ENCODE measurements at places on chromosomes 3 and 15.

DNA sequence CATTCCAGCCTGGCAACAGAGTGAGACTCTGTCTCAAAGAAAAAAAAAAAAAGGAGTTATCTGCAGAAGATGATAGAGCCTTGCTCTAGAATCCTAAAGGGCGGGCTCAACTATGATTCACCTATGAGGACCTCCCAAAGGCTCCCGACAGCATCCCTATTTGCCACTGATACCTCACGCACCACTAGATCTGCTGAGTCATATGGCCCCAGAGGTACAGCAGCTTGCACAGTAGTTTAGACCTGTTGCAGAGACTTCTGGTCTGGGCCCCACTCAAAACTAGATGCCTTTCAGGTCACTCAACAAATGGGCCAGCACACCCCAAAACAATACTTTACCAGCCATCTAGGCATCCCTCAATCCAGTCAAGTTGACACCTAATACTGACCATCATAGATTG, 38.1 kb upstream of the PTX3 start:
- DNase-seq, result no peak

GRCh38 chr3:34284959-34285826, 486.8 kb downstream of the PDCD6IP start:
- DNase-seq, result no peak

DNA sequence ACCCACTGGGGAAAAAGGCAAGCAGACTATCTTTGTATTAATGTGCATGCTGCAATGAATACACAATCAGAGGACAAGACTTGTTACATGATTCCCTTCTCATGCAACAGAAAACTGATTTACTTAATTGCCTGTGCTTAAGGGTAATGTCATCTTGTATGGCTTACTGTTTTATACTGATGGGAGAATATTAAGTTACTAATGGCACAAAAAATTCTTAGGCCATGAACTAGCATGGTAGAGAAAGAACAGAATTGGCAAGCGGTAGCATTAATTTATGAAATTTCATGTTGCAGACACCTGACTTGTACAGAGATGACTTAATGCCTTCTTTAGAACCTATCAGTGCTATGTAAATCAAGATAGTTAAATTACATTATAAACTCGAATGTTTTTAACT, 282.3 kb downstream of the CNTN3 start:
- DNase-seq, result no peak

DNA sequence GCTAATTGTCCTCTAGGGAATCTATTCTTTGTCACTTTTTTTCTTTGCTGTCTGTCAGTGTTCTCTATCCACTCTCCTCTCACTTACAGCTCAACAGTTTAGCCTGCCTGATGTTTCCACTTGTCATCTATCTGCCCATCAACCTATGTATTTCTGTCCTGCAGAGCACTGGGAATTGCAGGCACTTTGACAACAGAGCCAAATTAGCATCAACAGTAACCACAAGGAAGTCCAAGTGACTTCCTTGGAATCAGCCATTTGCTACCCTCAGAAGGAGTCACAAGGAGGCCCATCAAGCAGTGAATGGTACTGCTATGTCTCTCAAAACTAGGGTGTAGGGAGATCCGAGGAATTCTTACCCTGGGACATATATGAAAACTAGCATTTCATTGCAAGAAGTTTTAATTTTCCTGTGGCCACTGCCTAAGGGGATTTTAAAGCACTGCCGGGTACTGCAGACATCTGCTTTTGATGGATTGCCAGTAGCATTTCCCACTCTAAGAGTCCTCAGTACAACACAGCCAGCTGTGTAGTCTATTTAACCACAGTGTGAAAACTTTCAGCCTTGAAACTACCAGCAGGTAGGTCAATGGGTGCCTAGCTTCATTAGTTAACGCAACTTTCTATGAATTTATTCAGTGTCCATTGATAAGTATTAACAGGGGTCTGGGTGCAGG, 898.8 kb downstream of the NTRK3 start:
- no peak for DNase-seq

DNA sequence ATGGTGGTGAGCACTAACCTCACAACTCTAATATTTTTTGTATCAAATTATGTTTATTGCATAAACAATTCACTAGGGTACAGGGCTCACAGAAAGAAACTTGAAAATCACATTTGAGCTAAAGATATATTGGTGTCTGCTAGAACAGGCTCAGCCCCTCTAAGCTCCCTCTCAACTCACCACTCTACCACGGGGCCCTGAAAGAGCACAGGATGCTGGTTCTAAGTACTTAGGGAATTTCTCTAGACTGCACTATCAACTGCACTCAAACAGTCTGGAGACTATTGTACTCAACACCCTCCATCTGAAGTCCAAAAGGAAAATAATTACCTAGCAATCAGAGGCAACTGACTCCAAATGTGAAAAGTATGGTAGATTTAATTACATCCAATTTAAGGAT, 98.7 kb upstream of the STRIT1 start:
- DNase-seq, result no peak

DNA sequence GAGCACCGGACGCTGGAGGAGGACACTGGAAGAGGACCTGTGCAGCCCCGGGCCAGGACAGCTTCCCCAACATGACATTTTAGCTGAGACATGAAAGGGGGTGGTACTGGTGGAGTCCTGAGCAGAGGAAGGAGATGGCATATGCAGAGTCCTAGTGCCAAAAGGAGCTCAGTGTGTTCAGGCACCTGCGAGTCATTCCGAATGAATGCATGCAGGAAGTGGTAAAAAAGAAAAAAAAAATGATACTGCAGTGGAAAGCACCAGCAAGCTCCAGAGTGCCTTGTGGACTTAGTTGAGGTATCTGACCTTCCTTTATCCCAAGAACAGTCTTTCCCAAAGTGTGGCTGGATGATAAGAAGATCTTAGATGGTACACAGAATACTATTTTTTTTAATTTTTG, 6.6 kb upstream of the ZNF148 start:
- DNase-seq, result no peak

GRCh38 chr3:151265866-151266265, 12.5 kb downstream of the P2RY14 start:
- DNase-seq, result no peak

GRCh38 chr3:173395073-173395411, 2.5 kb upstream of the NLGN1 start:
- DNase-seq, result no peak

- peak; percentile 66 for DNase-seq
Observed at GRCh38 chr3:24521420-24522145, 26.9 kb upstream of the THRB start.

DNA sequence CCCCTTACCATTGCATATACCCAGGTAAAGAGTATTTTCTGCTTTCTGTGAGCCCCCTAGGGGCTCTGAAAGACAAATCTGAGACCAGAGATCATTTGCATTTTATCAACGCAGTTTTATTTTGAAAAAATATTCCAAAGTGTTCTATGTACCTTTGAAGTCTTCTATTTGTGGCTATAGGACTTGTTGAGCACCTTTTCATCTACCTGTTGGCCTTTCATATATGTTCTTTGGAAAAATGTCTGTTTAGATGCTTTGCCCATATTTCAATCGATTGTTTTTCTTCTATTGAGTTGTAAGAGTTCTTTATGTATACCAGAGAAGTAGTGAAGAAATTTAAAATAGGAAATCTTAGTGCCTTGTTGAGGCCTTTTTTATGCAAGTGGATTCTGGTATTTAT, 94.0 kb downstream of the LRRC28 start:
- no peak for DNase-seq

- DNase-seq, result no peak
Observed at GRCh38 chr3:29319798-29320197, 38.9 kb downstream of the RBMS3 start.

- DNase-seq, result no peak
Observed at GRCh38 chr15:63593705-63594671, 3.2 kb upstream of the FBXL22 start.

DNA sequence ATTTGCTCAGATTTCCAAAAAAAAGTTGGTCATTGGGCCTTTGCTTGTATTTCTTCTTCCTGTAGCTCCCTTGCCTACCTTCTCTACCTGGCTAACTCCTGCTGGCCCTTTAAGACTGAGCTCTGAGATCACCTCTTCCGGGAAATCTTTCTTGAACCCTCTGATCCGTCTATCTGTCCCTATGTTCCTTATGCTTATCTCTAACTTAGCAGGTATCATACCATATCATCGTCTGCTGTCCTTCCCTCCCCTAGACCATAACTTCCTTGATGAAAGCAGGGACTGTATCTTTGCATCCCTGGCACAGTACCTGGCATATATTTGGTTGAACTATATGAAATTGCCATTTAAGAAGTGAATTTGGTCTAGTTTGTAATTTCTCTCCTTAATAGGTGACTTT, 42.3 kb downstream of the PDE8A start:
- no peak for DNase-seq

DNA sequence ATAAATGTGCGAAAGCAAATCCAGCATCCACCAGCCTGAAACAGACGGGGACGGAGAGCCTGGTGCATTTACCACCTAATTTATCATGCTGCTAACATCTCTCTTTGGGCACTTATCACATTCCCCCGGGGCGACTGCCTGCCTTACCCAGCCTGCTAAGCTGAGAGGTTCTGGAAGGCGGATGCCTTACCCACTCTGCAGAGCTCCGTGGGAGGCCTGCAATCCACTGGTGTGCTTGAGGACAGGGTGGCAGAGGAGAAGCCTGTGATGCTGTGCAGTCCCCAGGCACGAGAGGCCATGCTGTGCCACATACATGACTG, 25.5 kb downstream of the MGLL start:
- DNase-seq, result no peak

DNA sequence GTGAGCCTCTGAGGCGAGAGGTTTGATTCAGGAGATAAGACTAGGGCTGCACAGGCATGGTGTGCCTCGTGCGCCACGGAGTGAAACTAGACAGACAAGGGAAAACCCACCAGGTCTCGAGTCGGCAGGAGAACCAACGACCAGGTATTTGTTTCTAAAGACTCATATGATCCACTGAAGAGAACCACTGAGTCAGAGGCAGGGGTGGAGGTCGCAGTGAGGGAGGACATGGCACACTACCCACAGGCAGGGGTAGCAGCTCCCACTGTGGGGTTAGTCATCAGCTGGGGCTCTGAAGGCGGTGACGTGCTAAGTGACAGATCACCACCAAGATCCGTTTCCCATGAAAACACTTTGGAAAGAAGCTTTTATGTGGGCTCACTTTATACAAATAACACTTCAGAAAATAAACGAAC, 45.7 kb downstream of the CHSY1 start:
- no peak for DNase-seq

Data from NCI-H1417 (cell line).